ENCODE measurements at places on chromosomes 7 and 10. TPM values are rescaled to one million over a fixed set of nuclear protein-coding genes. Genes with fewer than 3 reads are reported as not detected.

Gene DGKB
- polyA plus RNA-seq = 0.19 TPM

Gene IDI2
- polyA plus RNA-seq = not detected

DNA sequence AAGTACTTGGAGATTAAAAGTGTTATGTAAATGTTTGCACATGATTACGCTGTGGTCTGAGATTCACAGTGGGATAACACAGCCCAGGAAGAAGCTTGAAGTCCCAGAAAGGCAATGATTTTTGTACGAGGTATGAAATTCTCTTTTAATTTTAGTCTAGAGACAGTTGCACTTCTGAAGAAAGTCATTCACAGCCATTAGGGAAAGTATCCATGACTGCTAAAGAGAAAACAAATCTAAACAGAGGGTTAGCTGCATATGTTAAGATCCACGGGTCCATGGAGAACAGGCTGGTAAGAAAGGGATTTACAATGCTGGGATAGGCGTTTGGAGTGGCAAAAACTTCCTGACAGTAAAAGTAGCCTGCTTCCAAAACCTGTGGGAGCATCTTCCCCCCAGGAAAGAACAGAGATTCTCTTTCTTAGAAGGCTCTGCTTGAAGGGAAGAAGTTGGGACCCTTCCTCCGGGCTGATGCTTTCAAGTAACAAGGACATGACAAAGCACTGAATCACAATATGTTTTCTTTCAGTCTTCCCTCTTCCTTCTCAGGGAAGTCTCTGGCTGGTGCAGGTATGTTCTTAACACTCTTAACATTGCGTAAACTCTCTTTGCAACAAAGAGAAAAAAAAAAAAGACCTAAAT is 220.8 kb upstream of the CELF2 start:
- no peak for DNase-seq

GRCh38 chr10:65864036-65864435 is 1061.8 kb upstream of the LRRTM3 start:
- no peak for DNase-seq

GRCh38 chr7:108794466-108794865 is 224.8 kb downstream of the DNAJB9 start:
- DNase-seq = no peak

Data from small intestine (tissue), 16 donors.